ENCODE measurements at places on chromosomes 5 and 9. TPM values are rescaled to one million over a fixed set of nuclear protein-coding genes. Genes with fewer than 3 reads are reported as not detected.

- no peaks in the 10 kb centered on the region for H3K27me3 ChIP-seq
- peaks cover 68% of the 10 kb centered on the region for H3K36me3 ChIP-seq
- H3K27ac ChIP-seq, result no peak overlapping the region
- no peak for DNase-seq
- H3K4me3 ChIP-seq, result no peak overlapping the region
Measured at GRCh38 chr9:104820336-104820735, 56.4 kb downstream of the NIPSNAP3B start.

- H3K4me3 ChIP-seq, result no peak overlapping the region
- peaks cover 6% of the 10 kb centered on the region for H3K27me3 ChIP-seq
- no peak for DNase-seq
- peaks cover 23% of the 10 kb centered on the region for H3K4me1 ChIP-seq
- no peak overlapping the region for H3K27ac ChIP-seq
- H3K36me3 ChIP-seq, result no peaks in the 10 kb centered on the region
Measured at GRCh38 chr5:175216991-175217390, 227.0 kb downstream of the DRD1 start.

GRCh38 chr9:28050941-28051340 is 477.7 kb upstream of the C9orf72 start:
- H3K27ac ChIP-seq, result peak overlapping the region; percentile 68
- H3K4me1 ChIP-seq, result peaks cover 24% of the 10 kb centered on the region
- H3K4me3 ChIP-seq, result no peak overlapping the region
- H3K27me3 ChIP-seq, result no peaks in the 10 kb centered on the region

GRCh38 chr9:130785940-130786508 is 49.0 kb upstream of the ABL1 start:
- peaks cover 10% of the 10 kb centered on the region for H3K36me3 ChIP-seq
- DNase-seq, result no peak
- H3K4me1 ChIP-seq, result peaks cover 21% of the 10 kb centered on the region
- H3K4me3 ChIP-seq, result no peak overlapping the region

- DNase-seq, result no peak
- H3K4me1 ChIP-seq, result no peaks in the 10 kb centered on the region
- no peaks in the 10 kb centered on the region for H3K27me3 ChIP-seq
- H3K4me3 ChIP-seq, result no peak overlapping the region
- no peaks in the 10 kb centered on the region for H3K36me3 ChIP-seq
Measured at GRCh38 chr5:35213608-35214007, 16.7 kb downstream of the PRLR start.

- H3K4me1 ChIP-seq, result peaks cover 2% of the 10 kb centered on the region
- peaks cover 1% of the 10 kb centered on the region for H3K36me3 ChIP-seq
- no peak for DNase-seq
- no peaks in the 10 kb centered on the region for H3K27me3 ChIP-seq
Measured at GRCh38 chr5:53063176-53063575, 46.4 kb downstream of the MOCS2 start.

DNA sequence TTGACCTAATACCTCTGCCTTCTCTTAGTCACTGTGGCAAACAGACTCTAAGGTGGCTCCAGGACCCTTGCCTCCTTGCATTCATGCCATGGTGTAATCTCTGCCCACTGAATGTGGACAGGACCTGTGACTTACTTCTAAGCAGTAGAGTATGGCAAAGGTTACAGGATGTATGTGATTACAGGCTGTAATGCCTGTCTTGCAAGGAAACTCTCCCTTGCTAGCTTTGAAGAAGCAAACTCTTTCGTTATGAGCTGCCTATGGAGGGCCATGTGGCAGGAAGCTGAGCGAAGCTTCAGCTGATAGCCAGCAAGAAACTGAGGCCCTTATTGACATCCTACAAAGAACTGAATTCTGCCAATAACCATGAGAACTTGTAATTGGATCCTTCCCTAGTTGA is 103.3 kb upstream of the HMHB1 start:
- peaks cover 17% of the 10 kb centered on the region for H3K4me1 ChIP-seq
- H3K27me3 ChIP-seq, result no peaks in the 10 kb centered on the region
- H3K27ac ChIP-seq, result no peak overlapping the region
- H3K4me3 ChIP-seq, result no peak overlapping the region
- no peak for DNase-seq
- no peaks in the 10 kb centered on the region for H3K36me3 ChIP-seq

GRCh38 chr9:116316246-116316645 is 162.7 kb downstream of the PAPPA start:
- H3K27ac ChIP-seq, result no peak overlapping the region
- no peak for DNase-seq
- no peaks in the 10 kb centered on the region for H3K27me3 ChIP-seq
- no peaks in the 10 kb centered on the region for H3K36me3 ChIP-seq

DNA sequence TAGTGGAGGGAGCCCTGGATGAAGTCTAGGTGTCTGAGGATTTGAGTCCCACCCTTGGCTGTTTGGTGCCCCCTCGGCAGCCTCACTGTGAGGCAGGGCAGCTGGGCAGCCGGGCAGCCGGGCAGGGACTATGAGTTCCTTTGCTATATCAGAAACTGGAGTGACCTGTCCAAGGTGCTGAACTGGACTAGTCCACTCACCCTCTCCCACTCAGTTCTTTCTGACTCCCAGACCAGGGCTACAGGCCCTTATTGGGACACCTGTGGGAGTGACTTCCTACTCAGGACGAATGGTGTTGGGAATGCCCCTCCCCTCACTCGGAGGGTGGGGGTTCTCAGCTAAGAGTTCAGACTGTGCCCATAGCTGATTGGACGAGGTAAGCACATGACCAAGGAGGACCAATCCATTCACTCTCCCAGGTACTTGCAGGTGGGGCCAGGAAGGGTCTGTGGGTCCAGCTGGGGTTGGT is 34.1 kb upstream of the RAPGEF1 start:
- peaks cover 40% of the 10 kb centered on the region for H3K27me3 ChIP-seq
- no peaks in the 10 kb centered on the region for H3K4me1 ChIP-seq
- H3K4me3 ChIP-seq, result no peak overlapping the region
- DNase-seq, result peak; percentile 73
- H3K36me3 ChIP-seq, result no peaks in the 10 kb centered on the region
- no peak overlapping the region for H3K27ac ChIP-seq

GRCh38 chr5:31894141-31894540 is 255.2 kb downstream of the PDZD2 start:
- H3K36me3 ChIP-seq, result no peaks in the 10 kb centered on the region
- H3K4me1 ChIP-seq, result peaks cover 13% of the 10 kb centered on the region
- no peaks in the 10 kb centered on the region for H3K27me3 ChIP-seq

- H3K27me3 ChIP-seq, result no peaks in the 10 kb centered on the region
- DNase-seq, result no peak
- H3K36me3 ChIP-seq, result peaks cover 27% of the 10 kb centered on the region
- no peak overlapping the region for H3K4me3 ChIP-seq
Measured at GRCh38 chr5:77486344-77486962, 5.7 kb downstream of the WDR41 start.

DNA sequence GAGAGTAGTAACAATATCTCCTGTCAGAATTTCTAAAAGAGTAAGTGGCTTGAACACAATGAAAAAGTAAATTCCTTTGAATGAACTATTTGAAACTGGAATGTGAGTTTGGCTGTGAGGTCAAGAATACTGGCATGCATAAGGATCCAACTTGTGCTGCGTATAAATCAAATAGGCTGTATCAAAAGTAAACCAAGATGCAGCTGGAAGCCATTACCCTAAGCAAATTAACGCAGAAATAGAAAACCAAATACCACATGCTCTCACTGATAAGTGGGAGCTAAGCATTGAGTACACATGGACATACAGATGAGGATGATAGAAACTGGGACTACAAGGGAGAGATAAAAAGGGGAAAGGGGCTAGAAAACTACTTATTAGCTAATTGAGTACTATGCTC is 24.0 kb upstream of the SRFBP1 start:
- no peaks in the 10 kb centered on the region for H3K36me3 ChIP-seq
- no peak for DNase-seq
- H3K4me3 ChIP-seq, result no peak overlapping the region

- no peak overlapping the region for H3K27ac ChIP-seq
- no peaks in the 10 kb centered on the region for H3K36me3 ChIP-seq
- H3K4me1 ChIP-seq, result no peaks in the 10 kb centered on the region
- no peak overlapping the region for H3K4me3 ChIP-seq
- peaks cover 6% of the 10 kb centered on the region for H3K27me3 ChIP-seq
Measured at GRCh38 chr5:153881687-153882086, 157.0 kb downstream of the FAM114A2 start.

GRCh38 chr9:115098226-115098965 is 19.6 kb downstream of the TNC start:
- peaks cover 14% of the 10 kb centered on the region for H3K4me1 ChIP-seq
- H3K27ac ChIP-seq, result no peak overlapping the region
- no peaks in the 10 kb centered on the region for H3K36me3 ChIP-seq
- DNase-seq, result no peak
- no peaks in the 10 kb centered on the region for H3K27me3 ChIP-seq

DNA sequence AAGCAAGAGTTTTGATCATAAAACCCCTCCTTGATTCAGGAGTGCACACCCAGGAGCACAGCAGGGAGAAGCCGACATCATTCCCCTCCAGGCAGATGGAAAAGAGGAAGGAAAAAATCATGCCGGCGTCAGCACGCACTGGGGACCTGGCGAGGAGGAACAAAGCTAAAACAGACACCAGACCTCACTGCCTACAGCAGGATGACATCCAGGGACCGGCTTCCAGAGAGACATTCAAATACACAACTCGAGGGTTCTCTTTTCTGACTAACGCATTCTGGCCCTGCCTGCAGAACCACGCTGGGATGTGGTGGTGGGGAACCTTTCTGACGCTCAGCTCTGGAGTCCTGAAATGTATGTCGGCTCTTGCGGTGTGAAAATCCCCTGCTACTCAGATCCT is 2.7 kb downstream of the UBAC1 start:
- H3K36me3 ChIP-seq, result peaks cover 7% of the 10 kb centered on the region
- no peaks in the 10 kb centered on the region for H3K27me3 ChIP-seq
- no peak for DNase-seq
- peaks cover 26% of the 10 kb centered on the region for H3K4me1 ChIP-seq
- no peak overlapping the region for H3K4me3 ChIP-seq

GRCh38 chr9:88808019-88808656 is 183.1 kb upstream of the S1PR3 start:
- no peak overlapping the region for H3K4me3 ChIP-seq
- peaks cover 49% of the 10 kb centered on the region for H3K4me1 ChIP-seq
- DNase-seq, result no peak
- no peak overlapping the region for H3K27ac ChIP-seq
- H3K36me3 ChIP-seq, result no peaks in the 10 kb centered on the region
- peaks cover 6% of the 10 kb centered on the region for H3K27me3 ChIP-seq

DNA sequence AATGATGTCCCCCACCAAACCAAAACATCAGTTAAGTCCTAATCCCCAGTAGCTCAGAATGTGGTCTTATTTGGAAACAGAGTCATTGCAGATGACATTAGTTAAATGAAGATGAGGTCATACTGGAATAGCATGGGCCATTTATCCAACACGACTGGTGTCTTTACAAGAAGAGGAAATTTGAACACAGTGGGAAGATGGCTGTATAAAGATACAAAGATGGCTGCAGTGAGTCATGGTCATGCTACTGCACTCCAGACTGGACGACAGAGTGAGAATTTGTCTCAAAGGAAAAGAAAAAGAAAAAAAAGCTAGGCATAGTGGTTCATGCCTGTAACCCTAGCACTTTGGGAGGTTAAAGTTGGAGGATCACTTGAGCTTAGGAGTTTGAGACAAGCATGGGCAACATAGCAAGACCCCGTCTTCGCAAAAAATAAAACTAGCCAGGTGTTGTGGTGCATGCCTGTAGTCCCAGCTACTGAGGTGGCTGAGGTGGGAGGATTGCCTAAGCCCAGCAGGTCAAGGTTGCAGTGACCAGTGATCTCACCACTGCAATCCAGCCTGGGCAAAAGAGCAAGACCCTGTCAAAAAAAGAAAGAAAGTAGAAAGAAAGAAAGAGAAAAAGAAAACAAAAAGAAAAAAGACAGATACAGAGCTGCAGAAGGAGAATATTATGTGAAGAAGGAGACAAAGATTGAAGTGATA is 130.0 kb upstream of the CDKN2B start:
- no peaks in the 10 kb centered on the region for H3K27me3 ChIP-seq
- no peak overlapping the region for H3K4me3 ChIP-seq

DNA sequence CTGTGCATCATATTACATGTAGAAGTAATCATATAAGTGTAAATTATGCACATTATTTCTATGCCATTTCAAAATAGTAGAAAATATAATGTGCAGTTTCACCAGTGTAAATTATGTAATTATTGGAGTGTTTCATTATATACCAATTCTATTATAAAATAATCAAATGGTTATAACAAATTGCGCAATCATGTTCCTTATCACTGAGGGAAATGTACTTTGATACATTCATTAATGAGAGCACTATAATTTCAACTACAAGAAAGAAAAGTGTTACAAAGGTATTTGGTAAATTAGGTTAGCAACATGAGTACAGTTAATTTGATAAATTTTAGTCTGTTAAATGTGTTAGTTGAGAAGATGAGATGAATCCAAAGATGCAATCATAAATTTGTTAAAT is 421.5 kb upstream of the CDH10 start:
- no peaks in the 10 kb centered on the region for H3K36me3 ChIP-seq
- H3K4me3 ChIP-seq, result no peak overlapping the region
- no peaks in the 10 kb centered on the region for H3K27me3 ChIP-seq
- no peak for DNase-seq
- no peaks in the 10 kb centered on the region for H3K4me1 ChIP-seq

DNA sequence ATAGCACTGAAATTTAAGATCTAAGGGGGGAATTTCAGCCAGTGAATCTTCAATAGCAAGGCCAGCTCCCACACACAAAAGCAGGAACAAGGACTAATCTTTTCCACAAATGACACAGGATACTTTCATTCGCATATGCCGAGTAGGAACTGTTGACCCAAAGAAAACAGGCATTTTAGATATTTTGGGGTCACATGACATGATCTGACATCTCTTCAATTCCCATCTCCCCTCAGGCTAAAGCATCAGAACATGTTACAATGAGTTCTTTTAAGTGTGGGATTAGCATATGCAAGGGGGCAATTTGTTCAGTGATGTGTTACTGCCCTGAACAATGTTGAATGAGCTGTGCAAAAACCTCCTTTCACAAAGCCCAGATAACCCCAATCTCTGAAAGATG is 68.2 kb downstream of the TLE1 start:
- H3K4me3 ChIP-seq, result no peak overlapping the region
- H3K4me1 ChIP-seq, result peaks cover 37% of the 10 kb centered on the region
- H3K36me3 ChIP-seq, result peaks cover 27% of the 10 kb centered on the region
- no peaks in the 10 kb centered on the region for H3K27me3 ChIP-seq
- H3K27ac ChIP-seq, result peak overlapping the region; percentile 64

CCL27 gene
- 0.84 TPM for total RNA-seq

COL23A1 gene
- 13.6 TPM for total RNA-seq

DCAF10 gene
- total RNA-seq, result 32.8 TPM

PRRX2 gene
- total RNA-seq, result 10.1 TPM

CCDC192 gene
- 2.1 TPM for total RNA-seq

SPINK14 gene
- total RNA-seq, result not detected

DNM1 gene
- total RNA-seq, result 89.2 TPM

ARID3C gene
- not detected for total RNA-seq

FCN2 gene
- total RNA-seq, result not detected

PDE6A gene
- total RNA-seq, result 0.18 TPM

PAEP gene
- total RNA-seq, result not detected

EGR1 gene
- 701 TPM for total RNA-seq

RLN1 gene
- total RNA-seq, result 0.80 TPM

All from mesothelial cell of epicardium (in vitro differentiated cells).